ENCODE measurements at places on chromosomes 12 and 14.

DNA sequence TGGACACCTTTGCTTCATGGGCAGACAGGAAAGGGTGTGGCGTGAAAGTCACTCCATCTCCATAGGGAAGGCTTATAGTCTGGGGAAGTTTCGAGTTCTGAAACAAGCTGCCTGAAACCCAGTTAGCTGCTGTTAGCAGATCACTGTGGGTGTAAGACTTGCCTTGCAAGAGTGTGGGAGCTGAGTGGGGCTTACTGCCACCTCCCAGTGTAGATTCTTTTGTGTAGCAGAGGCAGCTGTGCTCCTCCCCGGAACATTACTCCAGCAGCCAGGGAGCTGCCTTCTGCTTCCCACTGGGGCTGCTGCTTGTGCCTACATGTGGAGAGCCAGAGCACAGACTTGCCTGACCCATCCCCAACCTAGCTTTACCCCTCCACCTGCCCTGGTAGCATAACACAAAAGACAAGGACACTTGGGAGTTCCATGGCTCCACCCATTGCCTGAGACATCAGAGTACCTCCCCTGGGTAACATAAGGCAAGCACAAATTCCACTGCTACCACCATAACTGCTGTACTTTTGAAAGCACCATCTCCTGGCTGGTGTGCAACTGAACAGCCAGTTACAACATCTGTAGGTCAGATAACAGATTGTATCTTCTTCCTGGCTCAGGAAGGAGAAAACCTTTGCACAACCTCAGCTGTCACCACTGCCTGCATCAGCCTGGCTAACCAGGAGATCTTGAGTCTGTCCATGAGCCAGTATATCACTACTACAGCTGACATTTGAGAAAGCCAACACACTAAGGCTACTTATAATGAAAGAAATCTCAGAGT lies 69.5 kb downstream of the ADAMTS20 start:
- DNase-seq: no peak

DNA sequence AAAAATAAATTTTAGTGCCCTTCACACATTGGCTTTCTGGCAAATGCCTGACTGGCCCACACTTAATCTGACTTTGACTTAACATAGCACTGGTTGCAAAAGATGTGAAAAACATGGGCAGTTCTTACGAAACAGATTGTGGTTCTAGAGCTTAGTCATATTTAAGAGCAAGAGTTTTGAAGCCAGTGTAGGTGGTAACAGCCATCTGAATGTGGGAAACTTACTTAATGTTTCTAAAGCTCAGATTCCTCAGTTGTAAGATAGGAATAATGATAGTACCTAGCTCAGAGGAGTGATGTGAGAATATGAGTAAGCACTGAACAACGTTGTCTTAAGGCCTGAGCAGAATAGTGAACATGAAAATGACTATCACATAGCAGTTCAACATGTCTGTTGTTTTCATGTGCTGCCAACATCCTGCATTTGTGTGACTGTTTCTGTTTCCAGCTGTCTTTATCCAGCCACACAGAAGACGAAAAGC lies 262.7 kb downstream of the SYT1 start:
- peak; percentile 84 for DNase-seq

DNA sequence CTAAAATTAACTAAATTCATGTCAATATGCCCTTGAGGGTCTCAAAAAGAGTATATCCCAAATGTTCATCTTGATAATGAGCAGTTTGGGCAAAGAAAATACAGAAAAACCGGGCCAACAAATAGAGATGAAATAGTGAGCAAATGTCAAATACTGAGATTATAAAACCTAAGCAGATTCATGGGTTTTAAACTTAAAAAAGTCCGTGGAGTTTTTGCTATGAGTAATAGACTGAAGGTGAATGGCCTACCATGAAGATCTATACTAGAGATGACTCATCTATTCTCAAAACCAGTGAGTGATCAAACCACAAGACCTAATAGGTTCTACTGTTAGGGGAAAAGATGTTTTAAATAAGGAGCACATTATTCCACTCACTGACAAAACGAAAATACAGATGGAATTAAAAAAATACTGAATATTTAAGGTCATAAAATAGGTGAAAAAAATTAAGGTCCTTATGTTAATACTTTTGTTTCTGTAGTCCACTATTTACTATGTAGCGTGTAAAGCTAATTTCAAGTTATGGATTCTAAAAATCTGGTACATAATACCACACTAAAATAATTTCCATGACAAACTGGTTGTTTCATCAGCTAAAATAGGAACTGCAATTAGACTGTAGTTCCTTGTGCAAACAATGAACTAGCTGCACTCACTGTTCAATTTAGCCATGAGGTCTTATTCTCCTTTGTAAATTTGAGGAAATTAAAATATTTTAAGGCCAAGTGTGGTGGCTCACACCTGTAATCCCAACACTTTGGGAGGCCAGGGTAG lies 5.0 kb downstream of the HNRNPC start:
- DNase-seq: peak; percentile 94

DNA sequence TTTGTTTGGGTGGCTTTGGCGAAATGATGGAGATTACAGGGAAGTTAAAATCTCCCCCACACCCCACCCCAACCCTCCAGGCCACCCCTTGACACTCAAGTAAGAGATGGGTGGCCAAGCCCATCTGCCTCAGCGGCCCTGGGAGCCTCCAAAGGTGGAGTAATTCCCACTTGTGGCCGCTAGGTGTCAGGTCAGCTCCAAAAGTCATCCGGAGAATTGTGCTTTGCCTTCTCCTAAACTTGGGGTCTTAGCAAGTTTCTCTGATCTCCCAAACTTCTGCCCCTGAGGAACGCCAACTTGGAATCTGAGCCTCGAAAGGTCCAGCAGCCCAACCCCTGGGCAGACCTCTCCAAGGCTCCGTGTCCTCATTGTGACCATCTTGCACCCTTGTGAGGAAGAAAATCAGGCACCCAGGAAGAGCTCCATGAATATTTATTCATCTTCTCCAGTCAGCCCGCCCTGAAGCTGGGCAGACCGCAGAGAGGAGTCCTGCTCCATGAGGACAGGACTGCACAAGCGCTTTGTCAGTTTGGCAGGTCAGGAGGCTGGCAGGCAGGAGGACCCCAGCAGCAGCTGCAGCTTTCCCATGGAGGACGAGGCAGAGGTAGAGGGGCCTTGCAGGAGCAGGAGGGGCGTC lies 46.7 kb downstream of the LRRC74A start:
- DNase-seq: peak; percentile 60

DNA sequence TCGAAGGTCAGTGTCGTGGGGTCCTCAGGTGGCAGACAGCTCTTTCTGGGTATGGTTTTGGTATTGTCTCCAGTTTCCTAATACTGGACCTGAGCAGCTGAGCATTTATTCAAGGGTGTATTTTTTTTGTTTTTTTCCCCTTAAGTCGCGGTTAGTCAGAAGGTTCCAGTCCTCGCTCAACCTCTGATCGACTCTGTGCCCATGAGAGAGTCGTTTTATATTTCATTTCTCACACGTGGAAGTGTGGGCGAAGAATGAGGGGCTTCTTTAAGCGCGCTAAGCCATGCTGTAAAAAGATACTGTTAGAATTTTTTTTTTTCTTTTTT lies 499 bp downstream of the MIPOL1 start:
- DNase-seq: no peak

- DNase-seq: no peak
Observed at GRCh38 chr14:36665887-36666415, 4.3 kb downstream of the PAX9 start.

DNA sequence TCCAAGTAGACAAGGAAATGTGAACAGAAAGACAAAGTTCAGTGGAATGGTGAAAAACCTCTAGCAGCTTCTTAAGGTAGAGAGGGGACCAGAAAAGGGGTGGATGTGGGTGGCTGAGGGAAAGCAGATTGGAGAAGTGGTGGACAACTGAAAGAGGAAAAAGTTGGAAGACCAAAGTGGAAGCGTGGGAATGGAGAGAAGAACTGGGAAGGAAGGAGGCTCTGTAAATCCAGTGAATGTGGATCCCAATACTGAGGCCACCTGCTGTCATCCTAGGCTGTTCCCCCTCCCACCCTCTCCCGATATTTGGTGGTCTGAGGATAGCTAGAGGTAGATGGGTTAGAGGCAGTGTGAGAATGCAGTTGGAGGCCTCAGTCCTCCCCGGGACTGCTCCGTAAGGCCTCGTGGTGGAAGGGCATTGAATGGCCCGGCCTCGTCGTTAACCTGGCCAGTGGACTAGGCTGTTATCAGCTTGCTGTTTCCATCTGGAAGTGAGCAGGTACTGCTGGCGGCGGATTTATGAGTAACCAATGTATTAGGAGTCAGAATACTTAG lies 822 bp upstream of the POU6F1 start:
- DNase-seq: peak; percentile 40

DNA sequence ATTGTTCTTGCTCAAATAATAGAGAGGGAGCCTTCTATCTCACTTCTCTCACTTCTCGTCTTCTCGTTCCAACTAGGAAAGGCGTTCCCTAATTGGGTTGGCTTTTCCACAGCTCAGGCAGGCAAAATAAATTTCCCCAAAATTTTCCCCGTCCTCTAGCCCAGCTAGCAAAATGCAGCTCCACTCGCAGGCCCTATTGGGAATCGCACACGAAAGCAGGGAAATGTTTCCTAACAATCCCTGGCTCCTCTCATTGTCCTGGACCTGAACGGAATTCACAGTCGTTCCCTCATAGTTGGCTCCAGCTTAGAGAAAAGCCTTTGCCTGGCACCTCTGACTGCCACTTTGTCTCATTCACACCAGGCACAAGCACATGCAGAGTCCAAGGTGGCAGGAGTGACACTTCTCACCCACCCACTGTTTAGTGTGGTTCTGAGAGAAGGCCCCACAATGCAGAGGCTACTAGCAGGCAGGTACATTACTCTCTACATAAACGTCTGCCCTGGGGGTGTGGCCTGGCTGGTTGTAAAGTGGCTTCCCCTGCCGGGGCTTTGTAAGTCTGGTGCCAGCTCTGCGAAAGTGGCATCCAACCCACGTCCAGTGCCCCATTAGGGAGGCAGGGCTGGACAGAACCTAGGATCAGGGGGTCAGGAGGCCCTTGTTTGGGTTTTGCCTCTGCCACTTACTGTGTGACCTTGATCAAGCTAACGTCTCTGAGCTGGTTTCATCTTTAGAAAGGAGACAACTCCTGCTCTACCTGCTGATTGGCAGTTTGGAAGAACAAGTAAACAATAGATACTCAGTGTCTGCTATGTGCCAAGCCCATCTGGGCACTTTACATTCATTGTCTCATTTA lies 4.2 kb downstream of the SERPINA10 start:
- DNase-seq: no peak

DNA sequence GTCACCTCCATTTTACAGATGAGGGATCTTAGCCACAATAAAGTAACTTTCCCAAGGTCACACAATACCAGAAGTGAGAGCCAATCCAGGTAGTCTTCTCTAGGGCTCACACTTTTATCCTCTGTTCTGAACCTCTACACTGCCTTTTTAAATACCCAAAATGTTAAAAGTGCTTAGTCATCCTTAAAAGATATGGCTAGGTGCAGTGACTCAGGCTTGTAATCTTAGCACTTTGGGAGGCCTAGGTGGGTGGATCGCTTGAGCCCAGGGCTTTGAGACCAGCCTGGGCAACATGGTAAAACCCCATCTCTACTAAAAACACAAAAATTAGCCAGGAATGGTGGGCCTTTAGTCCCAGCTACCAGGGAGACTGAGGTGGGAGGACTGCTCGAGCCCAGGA lies 104.1 kb upstream of the PPP4R3A start:
- DNase-seq: peak; percentile 1

- DNase-seq: peak; percentile 1
Observed at GRCh38 chr12:29957835-29958234, 174.1 kb upstream of the TMTC1 start.

- no peak for DNase-seq
Observed at GRCh38 chr14:99508896-99509629, 27.9 kb downstream of the CCNK start.

GRCh38 chr12:51323317-51323960 lies 535 bp downstream of the BIN2 start:
- no peak for DNase-seq

- no peak for DNase-seq
Observed at GRCh38 chr12:116545936-116546335, 13.2 kb upstream of the MAP1LC3B2 start.

GRCh38 chr12:72242946-72243345 lies 29.2 kb upstream of the TRHDE start:
- no peak for DNase-seq

GRCh38 chr14:100871234-100872186 lies 32.0 kb downstream of the RTL1 start:
- peak; percentile 86 for DNase-seq

DNA sequence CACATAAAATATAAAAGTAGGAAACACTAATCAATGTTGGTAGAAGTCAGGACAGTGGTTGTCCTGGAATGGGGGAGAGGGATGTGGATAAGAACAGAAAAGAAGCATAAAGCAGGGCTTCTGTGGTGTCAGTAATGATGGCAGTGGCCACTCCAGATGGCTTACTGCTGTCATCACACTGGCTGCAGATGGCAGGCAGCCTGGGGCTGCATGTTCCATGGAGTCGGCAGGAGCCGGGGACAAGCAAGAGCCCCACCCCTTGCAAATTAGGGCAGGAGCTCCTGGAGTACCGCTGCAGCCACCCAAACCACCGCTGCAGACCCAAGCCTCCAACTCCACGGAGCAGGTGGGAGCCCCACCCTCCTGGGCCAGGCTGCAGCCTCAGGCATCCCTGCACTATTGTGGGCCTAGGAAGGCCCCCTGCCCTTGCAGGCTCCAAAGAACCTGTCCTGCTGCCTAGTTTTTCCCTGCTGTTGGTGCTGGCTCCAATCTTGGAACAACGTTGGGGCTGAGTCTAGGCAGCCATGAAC lies 28.8 kb upstream of the SLC5A8 start:
- DNase-seq: no peak

DNA sequence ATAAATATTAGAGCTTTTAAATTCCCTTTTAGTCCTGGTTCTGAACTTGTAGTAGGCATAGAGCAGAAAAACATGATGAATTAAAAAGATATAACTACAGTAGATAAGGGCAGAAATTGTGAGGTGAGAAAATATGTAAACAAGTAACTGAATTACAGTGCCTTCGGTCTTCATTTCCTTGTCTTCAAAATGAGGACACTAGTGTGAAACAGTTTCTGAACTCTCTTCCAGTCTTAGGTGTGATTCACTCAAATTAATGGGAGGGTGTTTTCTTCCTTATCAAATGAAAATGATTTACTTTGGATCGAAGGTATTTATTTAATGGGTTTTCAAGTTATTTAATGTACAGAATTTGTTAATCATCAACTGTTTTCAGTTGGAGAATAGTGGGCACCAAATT lies 1.5 kb downstream of the FGD4 start:
- DNase-seq: no peak

GRCh38 chr14:32471181-32471580 lies 142.1 kb downstream of the AKAP6 start:
- DNase-seq: no peak

Data from ELR (cell line).